NCI-H82 (cell line): ENCODE measurements at places on chromosomes 5 and 9.
A peak's percentile ranks its signal among the peaks of the same experiment; 100 is the strongest.

DNA sequence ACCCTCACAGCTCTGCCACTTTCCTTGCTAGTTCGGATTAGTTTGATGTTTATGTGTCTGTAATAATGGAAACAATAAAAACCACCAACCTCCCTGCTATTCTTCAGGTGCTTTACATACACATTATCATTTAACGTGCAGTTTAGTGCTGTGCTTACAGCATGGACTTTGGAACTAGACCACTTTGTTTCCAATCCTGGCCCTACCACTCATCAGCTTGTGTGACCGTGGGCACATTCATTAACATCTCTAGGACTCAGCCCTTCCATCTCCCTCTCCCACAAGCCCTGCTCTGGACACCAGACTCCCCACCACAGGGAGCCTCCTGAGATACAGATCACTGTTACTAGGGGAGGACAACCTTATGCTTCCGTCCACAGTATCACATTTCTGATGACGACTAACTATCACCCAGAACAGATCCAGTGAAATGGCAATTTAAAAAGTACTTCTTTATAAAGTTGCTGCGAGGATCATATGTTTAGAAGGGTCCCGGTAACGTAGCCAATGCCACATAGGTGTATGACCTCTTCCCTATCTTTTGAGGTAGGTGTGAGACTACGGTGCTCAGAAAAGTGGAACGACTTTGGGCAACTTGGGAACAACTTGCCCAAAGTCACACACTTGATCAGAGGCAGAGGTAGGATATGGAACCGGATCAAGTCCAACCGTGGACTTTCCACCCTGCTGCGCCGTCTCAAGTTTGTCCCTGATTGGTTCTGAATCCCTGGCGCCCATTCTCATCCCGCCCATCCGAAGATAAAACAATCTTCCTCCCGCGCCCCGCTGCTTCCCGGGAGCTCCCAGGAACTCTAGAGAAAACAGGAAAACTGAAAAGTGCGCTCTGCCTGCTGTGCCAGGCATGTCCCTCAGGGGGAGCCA, 132.4 kb upstream of the NIPBL start:
- DNase-seq = peak; percentile 88

- peak; percentile 63 for DNase-seq
These were observed 1.3 kb upstream of the TBC1D2 start for GRCh38 chr9:98256756-98257155.

DNA sequence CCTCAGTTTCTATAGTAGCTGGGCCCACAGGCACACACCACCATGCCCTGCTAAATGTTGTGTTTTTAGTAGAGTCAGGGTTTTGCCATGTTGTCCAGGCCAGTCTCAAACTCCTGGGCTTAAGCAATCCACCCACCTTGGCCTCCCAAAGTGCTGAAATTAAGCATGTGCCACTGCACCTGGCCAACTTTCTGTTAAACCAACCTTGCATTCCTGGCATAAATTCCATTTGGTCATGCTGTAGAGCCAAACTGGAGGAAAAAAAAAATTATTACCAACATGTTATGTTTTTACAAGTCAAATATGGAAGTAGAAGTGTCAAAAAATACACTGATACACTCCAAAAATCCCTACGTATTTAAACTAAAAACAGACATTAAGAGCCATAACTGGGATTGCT, 54.1 kb downstream of the ERMP1 start:
- DNase-seq = no peak

DNA sequence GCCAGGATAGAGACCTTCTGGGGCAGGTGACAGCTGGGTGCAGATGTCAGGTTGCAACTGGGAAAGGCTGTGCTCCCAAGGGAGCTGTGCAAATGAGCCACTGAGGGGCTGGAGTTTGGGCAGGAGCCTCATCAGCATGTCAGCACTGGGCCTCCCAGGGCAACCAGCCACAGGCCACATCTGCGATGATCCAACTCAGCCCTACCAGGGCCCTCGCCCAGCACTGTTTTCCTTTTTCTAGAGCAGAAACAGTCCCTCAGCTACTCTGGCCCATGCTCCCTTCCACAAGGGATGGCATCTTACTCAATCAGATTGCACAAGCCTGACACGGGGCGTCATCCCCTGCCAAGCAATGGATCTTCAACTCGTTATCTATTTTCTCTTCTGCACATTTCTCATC, 24.8 kb downstream of the NIPAL4 start:
- DNase-seq = no peak

- no peak for DNase-seq
These were observed 72.8 kb downstream of the NUP214 start for GRCh38 chr9:131198041-131198715.

DNA sequence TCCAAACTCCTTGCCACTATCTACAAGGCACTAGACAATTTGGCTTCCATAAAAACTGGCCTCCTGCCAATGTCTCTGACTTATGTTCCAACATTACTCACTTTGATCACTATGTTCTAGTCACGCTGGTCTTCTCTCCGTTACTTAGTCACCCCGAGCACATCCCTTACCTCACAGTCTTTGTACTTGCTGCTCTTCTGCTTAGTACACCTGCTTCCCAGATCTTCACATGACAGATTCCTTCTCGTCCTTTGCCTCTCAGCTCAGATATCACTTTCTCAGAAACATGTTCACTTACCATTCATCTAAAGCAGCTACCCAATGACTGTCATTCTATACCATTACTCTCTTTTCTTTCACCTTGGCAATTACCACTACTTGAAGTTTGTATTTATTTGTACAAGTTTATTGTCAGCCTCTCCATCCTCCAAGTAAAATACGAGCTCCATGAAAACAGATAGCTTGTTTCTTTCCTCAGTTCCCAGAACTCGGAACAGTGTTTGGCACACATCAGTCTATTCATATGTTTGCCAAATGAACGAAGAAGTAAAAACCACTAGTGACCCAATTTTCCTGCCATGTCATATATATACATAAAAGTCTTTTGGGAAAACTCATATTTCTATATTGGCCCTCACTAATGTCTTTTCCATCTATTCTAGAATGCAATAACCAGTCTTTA, 5.9 kb upstream of the SLC22A5 start:
- DNase-seq = no peak

DNA sequence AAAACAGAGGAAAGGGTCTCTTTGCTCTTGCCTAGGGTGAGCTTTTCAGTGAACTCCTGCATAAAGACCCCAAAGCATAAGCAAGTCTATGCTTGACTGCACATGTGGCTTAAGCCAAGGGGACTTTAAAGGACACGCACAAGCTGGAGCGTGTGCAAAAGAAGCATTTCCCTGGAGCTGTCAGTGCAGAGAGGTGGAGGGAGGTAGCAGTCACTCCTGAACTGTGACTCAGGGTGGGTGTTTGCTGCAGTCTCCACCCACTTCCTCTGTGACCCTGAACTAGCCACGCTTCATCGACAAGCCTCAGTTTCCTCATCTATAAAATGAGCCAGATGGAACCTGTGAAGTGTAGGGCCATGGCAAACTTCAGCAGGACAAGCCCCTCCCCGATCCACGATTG, 72.4 kb downstream of the PDZD2 start:
- DNase-seq = no peak

- no peak for DNase-seq
These were observed 80.1 kb downstream of the EDIL3 start for GRCh38 chr5:84304599-84304998.

GRCh38 chr9:138060365-138060764, 182.8 kb downstream of the CACNA1B start:
- DNase-seq = no peak

- no peak for DNase-seq
These were observed 37.3 kb downstream of the INSYN2B start for GRCh38 chr5:169943026-169943425.

DNA sequence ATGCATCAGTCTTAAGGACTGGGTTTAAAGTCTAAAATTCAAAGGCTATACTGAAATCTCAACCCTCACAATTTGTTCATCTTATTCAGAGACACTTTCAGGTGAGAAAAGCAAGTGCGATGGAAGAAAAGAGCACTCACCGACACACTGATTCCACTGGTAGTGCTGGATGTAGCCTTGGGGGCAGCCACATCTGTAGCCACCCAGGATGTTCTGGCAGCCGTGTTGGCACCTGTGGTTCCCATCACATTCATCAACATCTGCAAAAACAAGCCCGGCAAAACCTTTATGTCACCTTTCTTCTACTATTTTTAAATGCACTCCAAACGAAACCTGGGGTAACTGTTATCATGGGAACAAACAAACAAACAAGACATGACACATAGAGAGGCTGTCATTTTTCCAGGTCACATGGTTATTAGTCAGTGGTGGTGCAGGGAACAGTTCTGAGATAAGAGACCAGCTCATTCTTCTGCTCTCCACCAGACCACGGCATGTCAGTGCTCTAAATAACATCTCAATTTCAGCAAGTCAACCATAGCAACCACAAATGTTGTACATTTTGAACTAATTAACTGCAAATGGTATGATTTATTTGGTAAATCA, 188.4 kb downstream of the SLC12A2 start:
- DNase-seq = no peak

DNA sequence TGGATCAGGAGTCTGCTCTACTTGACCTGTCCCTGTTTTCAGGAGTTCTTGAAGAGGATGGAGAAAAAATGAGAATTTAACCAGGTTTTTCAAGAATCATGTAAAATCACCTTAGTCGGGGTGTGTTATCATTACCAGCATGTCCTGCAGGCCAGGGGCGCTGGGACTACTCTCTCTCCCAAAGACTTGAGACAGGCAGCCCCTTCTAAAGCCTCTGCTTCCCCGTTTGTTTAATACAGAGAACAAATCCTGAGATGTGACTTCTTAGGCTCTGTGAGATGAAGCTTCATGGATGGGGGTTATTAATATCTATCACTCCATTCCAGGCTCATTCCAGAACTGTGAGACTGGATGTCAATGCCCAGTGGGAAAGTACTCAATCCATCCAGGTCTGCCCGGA, 3.0 kb downstream of the PAX5 start:
- no peak for DNase-seq

DNA sequence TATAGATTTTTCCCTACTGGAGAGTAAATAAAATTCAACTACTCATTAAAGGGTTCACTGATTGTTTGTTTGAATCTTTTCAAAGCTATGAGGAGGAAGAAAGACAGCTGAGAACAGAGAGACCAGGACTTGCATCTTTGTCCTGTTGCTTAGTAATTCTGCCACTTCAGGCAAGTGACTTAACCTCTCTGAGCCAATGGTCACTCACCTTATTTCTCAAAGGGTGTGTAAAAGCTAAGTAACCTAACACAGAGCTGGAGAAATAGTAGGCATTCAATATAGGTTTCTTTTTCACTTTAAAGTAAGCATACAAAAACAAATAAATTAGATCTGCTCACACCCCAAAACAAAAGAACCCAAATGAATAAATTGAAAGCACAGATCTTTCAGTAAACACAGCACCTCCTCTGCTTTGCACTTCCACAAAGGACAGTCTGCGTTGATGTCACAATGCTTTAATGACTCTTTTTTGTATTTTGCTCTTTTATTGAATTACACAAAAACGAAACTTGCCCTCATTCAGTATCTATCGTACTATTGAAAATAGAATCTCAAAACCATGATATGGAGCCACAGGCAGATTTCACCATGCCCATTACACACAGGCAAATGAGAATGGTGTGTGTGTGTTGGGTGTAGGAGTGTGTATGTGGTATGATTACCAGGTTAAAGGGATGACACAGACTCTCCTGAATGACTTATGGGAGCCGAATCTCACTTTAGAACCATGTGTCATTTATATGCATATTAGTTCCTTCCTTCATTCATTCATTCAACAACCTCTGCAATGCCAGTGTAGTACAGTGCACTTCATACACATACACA, 166.0 kb downstream of the EBF1 start:
- DNase-seq = no peak

DNA sequence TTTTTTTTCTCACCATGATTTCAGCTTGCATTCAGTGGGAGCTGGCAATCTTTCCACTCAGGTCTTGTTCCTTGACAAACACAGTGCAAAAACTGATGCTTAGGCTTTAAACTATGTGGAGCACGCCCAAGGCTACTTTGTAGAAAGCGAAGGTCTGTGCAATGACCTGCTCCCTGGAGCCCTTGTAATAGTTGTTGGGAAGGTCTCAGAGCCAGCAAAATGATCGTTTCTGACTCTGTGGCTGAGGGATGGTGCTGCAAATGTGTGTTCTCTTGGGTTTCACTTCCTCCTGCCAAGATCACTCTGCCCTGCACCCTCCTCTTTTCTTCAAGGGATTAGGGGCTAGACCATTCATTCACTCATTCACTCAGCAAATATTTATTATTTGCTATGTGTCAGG, 249.7 kb upstream of the MAP3K1 start:
- no peak for DNase-seq

GRCh38 chr9:135240871-135241311, 153.4 kb downstream of the OLFM1 start:
- no peak for DNase-seq

DNA sequence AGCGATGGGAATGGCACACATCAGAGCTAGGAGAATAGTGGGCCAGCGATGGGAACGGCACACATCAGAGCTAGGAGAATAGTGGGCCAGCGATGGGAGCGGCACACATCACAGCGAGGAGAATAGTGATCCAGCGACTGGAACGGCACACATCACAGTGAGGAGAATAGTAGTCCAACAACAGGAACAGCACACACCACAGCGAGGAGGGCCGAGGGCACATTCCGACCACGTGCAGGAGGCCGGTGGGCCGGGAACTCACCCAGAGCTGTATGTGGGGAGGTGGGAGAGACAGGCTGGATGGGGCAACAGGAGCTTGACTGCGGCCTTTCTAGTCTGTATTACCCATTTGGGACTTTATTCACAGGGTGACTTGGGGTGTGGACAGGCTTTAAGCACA, 271.1 kb upstream of the IRX4 start:
- DNase-seq = no peak

GRCh38 chr5:167061695-167062094, 1229.8 kb upstream of the WWC1 start:
- no peak for DNase-seq
